ENCODE measurements at places on chromosomes 6 and 20.

- no peak for DNase-seq
Measured at GRCh38 chr6:16108921-16109658, 19.8 kb upstream of the MYLIP start.

GRCh38 chr6:36349240-36349639 lies 12.6 kb upstream of the BNIP5 start:
- DNase-seq: no peak

DNA sequence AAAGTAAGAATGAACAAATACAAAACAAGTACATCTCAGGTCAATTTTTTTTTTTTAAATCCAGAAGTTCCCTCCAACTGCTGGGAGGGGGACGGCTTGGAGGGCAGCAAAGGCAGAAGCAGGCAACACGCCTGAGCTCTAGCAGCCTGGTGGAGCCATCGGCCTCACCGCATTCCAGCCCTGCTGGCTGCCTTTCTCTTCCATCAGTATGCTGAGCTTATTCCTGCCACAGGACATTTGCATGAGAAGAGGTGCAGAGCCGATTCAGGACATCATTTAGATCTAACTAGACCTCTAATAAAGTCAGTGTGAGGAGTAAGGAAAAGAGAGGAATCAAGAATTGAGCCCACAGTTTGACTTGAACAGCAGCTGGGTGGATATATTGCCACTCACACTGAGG lies 318.8 kb downstream of the ZFAND3 start:
- no peak for DNase-seq

DNA sequence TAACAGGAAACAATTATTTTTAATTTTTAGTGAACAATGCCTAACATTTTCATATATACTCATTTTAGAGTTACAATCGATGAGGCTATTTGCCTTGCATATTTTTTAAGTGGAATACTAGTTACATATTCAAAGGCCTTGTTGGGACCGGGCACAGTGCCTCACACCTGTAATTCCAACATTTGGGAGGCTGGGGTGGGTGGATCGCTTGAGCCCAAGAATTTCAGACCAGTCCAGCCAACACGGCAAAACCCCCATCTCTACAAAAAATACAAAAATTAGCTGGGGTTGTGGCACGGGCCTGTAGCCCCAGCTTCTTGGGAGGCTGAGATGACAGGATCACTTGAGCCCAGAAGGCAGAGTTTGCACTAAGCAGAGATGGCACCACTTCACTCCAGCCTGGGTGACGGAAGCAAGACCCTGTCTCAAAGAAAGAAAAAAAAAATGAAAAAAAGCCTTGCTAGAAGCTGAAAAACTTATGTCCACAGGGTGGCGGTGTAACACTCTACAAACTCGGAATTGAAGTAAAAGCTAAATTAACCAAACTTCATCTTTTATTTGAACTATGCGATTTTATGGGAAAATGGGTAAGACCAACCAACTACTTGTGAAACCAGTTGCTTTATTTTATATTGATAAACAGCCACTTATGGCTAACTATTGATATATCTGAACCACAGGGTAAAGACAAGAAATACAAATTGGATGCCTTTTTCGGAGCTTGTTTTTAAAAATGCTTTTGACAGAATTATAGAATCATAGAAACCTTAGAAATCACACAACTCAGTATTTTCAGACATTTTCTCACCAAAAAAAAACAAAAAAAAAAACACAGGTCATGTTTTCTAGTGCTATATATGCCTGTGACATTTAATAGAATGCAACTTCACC lies 24.1 kb upstream of the ROS1 start:
- DNase-seq: no peak

- DNase-seq: no peak
Measured at GRCh38 chr6:42898891-42899361, 16.9 kb upstream of the PTCRA start.

DNA sequence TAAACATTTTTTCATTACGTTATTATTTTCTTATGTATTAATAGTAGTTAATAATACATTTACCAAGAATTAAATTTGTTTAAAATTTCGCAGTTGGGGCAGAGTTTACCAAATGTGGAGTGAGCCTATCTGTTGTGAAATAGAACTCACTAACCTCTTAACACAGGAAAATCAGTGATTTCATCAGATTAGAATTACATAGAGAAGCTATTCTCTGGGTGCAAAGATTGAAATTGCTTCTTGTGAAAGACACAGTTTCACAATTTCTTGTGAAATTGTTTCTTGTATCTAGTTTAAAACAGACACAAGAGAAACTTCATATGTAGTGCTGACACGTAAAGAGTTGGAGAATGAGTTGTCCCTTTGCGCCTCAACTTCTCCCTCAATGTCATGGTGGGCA lies 69.4 kb upstream of the PRL start:
- no peak for DNase-seq

- DNase-seq: no peak
Measured at GRCh38 chr20:57449398-57450354, 58.5 kb downstream of the RBM38 start.

DNA sequence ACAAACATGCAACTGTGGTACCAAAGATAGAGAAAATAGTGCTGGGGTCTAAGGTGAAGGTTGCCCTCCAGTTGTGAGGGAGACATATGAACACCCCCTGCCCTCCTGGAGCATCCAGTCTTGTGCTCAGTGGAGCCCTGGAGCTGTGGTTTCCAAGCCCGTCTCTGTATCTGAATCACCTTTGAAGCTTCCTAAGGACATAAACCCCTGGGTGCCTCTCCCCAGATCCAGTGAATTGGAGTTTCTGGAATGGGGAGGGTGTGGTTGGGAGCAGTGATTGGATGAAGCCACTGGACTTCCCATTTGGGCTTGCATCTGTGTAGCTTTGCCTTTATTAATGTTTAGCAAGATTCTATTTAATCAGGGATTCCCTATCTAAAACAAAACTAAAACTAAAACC lies 22.4 kb upstream of the E2F3 start:
- DNase-seq: no peak

DNA sequence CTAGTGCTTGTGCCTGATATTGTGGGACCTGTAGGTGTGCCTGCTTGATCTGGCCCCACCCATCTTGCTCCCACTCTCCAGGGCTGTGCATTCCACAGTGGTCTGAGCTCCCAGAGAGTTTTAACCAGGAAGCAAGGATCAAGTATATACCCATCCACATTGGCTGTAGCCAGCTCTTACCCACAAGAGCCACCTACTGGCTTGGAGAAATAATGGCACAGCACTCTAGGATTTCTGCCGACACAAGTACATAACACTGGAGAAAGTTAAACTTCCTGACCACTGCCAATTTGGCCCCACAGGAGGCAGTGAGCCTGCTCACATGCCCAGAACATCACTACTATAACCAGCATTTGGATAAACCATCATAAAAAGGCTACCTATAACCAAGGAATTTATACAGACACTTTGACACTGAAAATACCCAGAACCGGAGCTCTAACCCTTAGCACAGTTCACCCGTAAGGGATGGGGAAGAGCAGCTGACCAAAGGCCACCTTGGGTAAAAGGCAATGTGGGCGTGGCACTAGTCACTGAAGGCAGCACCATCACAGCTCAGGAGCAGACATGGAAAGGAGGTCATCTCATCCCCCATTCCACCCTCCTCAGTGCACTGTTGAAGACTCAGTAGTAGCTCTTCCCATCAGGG lies 440.4 kb downstream of the BTBD3 start:
- no peak for DNase-seq

GRCh38 chr6:115773741-115774140 lies 286.9 kb downstream of the FRK start:
- DNase-seq: no peak

Data from HS-27A (cell line).